ENCODE measurements at places on chromosomes 3 and 15.

DNA sequence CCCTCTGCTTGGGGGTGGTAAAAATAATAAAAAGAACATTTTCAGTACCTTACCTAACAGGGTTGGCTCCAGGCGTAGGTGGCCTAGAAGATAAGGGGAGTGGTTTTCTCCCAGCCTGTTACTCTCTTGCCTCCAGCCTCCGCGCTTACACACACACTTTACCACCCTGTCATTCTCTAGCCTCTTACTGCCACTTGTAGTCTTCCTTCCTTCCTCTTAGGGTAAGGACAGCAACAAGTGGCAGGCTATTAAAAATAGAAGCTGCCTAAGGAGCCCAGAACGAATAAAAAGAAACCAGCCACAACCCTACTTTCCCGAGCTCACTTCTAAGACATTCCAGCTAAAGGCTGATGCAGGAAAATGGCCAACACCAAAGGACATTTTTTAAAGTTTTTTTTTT is 9.6 kb upstream of the LIPH start:
- DNase-seq: peak; percentile 48

- no peak for DNase-seq
Measured at GRCh38 chr3:124316034-124316287, 324.0 kb upstream of the ROPN1 start.

GRCh38 chr3:122258757-122259371 is 66.2 kb upstream of the CSTA start:
- DNase-seq: peak; percentile 14

DNA sequence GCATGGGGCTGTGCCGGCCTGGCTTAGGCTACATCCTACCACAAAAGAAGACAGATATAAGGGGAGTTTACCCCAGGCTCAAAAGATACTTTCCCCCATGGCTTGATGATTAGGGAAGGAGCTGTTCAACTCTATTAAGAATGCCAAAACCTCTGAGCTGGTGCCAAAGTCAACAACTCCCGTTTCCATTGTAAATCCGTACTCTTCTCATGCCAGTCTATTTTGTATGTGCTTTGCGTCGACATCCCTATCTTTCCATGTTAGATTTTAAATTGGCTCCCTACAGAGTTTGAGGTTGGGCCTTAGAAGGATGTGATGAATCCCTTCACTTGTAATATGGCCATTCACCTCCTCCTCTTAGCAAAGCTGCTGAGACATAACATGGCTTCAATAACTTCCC is 46.9 kb downstream of the RLBP1 start:
- DNase-seq: no peak

GRCh38 chr3:127848131-127849129 is 26.1 kb upstream of the MGLL start:
- DNase-seq: no peak

GRCh38 chr15:29334544-29334943 is 64.9 kb upstream of the NSMCE3 start:
- DNase-seq: no peak

- no peak for DNase-seq
Measured at GRCh38 chr3:10515884-10516495, 10.6 kb upstream of the ATP2B2 start.

Data from HAP-1 (cell line).